ENCODE measurements at places on chromosomes 5 and 9.

GRCh38 chr5:7897014-7897600 lies 28.2 kb downstream of the MTRR start:
- DNase-seq: peak; percentile 51

GRCh38 chr5:89268460-89268859 lies 385.5 kb upstream of the MEF2C start:
- DNase-seq: no peak

GRCh38 chr5:161700065-161700464 lies 14.5 kb downstream of the GABRA6 start:
- no peak for DNase-seq

GRCh38 chr5:83102364-83102980 lies 25.1 kb downstream of the XRCC4 start:
- no peak for DNase-seq

DNA sequence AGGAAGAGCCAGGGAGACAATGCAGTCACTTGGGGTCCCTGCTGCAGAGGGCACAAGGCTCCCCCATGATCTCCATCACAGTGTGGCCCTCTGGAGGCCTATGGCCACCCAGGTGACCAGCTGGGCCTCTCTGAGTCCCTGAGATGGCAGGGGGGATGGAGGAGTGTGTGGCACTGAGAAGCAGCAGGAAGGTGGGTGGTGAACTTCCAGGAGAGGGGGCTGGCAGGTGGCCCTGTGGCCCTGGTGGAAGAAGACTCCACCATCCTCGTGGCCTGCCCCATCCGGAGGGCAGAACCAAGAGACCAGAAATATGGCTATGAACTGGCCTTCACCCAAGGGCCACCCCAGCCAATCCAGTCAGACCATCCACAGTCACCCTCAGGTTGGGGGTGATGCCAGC lies 31.7 kb upstream of the AFAP1L1 start:
- no peak for DNase-seq

GRCh38 chr5:151685749-151686673 lies 704 bp downstream of the SPARC start:
- DNase-seq: peak; percentile 60

DNA sequence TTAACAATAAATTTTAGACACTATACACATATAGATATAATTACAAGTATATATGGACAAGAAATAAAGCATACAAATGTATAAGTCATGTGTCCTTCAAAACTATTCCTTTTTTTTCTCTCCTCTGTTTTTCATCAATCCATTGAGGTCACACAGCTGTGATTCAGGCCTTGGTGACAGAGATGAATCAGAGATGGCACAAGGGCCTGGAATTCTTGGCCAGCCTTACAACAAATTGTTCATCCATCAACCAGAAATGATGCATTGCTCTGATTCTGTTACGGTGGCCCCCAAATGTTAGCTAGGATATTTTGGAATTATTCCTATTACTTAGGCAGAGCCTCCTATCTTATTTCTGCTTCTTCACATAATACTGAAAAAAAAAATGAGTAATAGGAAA lies 108.7 kb upstream of the MPDZ start:
- DNase-seq: no peak

- no peak for DNase-seq
Measured at GRCh38 chr5:82466986-82467561, 188.9 kb upstream of the RPS23 start.

- peak; percentile 27 for DNase-seq
Measured at GRCh38 chr5:112338681-112339337, 80.3 kb downstream of the EPB41L4A start.

GRCh38 chr9:19785230-19785629 lies 3.6 kb downstream of the SLC24A2 start:
- no peak for DNase-seq

DNA sequence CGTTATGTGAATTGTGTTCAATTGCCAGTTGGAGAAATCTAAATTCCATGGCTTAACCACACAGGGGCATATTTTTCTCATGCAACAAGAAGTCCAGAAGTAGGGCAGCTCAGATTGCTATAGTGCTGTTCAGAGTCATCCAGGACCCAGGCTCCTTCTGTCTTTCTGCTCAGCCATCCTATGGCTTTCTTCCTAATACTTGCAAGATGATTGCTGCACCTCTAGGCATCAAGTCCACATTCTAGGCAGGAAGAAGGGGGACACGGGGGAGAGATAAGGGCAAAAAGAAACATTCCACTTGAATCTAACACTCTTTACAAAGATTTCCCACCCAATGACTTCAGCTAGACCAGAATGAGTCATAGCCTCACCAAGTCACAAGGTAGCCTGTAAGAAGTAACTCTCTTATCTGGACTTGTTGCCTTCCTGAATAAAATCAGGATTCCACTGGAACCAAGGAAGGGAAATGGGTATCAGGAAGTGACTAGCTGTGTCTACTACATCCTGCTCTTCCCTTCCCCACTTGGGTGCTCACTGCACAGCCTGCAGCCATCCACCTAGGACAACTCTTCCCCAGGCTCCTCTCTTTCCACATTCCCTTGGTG lies 5.3 kb downstream of the ERAP2 start:
- peak; percentile 10 for DNase-seq

DNA sequence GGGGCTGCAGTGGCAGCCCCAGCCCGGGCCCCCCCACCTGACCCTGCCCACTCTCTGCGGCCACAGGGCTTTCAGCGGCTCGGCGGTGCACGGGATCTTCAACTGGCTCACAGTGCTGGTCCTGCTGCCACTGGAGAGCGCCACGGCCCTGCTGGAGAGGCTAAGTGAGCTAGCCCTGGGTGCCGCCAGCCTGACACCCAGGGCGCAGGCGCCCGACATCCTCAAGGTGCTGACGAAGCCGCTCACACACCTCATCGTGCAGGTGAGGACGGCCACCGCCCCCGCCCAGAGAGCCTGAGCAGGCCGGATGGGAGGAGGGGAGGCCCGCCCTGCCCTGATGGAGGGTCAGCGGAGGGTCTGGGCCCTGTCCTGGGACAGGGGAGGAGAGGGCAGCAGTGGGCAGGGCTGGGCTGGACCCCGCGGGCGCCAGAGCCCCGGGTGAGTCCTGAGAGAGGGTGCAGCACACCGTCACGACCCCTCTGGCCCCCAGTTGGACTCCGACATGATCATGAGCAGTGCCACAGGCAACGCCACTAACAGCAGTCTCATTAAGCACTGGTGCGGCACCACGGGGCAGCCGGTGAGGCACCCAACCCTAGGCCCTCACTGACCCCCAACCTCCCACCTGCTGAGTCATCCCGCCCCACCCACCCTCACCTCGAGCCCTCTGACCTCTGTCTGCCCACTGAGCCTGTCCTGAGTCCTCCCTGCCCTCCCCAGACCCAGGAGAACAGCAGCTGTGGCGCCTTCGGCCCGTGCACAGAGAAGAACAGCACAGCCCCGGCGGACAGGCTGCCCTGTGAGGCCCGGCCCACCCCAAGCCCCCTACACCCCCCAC lies 2.7 kb downstream of the SLC34A3 start:
- DNase-seq: no peak

- no peak for DNase-seq
Measured at GRCh38 chr5:58025809-58026208, 434.1 kb downstream of the PLK2 start.

DNA sequence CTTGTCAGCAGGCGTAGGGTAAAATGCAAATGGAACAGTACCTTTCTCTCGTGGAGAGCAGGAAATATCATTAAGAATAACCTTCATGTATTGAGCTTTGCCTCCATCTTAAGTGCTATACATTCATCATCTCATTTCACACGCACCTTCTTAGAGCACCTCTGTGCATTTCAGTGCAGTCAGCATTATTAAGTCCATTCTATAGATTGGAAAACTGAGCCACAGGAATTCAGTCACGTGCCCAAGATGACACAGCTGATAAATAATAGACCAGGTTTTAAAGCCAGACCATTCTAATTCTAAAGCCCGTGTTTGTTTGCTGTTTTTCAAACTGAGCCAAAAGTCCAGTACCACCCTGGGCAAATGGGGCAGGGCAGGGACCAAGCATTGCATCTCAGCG lies 109.2 kb upstream of the WWC1 start:
- no peak for DNase-seq

DNA sequence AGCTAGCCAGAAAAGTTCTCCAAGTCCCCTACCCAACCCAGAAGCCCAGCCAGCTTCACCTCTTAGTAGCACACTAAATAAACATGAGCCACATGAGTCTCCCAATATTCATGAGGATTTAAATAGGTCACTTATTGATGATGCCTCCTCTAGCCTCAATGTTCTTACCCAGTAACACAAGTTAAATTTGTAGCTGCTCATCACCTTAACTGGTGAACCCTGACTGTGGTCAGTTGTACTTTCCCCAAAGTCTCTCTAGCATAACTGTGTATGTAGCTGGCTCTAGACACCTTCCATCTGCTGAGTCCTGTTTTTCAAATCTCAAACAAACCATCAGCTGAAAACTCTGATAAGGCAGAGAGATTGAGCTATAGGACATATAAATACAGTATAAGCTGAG lies 100.3 kb upstream of the ELAVL2 start:
- no peak for DNase-seq

- DNase-seq: no peak
Measured at GRCh38 chr9:135888766-135889394, 18.5 kb downstream of the CAMSAP1 start.

- DNase-seq: no peak
Measured at GRCh38 chr9:104313396-104314110, 190.5 kb upstream of the OR13F1 start.

GRCh38 chr5:161420521-161420920 lies 126.0 kb downstream of the GABRB2 start:
- DNase-seq: no peak

DNA sequence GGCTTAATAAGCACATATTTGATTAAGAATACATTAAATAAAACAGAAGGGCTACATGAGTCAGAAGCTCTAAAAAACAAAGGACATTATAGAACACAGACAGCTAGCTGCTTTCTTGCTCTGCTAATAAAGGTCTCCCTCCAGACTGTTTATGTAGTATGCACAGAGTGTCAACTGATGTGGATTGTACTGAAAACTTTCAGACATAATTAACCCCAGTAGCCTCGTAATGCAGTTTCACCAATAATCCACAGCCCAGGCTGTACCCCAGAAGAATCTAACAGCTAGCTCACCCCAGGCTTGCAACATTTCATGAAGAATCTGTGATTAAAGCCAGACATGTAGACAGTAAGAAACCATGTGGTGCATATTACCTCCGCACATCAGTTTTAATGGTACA lies 30.8 kb downstream of the FGF10 start:
- no peak for DNase-seq

DNA sequence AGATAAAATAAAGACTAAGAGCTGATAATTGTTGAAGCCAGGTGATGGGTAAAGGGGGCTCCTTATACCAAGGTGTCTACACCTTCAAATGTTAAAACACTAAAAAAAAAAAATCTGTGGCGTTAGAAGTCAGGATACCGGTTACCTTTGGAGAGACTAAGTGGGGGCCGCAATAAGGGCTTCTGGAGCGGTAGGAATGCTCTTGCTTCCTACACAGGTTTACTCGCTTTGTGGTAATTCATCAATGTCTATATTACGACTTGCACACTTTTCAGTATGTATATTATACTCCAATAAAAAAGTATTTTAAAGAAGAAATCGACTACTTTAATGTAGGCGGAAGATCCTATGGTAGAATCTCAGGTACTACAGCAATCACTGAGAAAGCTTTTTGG lies 12.5 kb downstream of the MRPS27 start:
- no peak for DNase-seq

DNA sequence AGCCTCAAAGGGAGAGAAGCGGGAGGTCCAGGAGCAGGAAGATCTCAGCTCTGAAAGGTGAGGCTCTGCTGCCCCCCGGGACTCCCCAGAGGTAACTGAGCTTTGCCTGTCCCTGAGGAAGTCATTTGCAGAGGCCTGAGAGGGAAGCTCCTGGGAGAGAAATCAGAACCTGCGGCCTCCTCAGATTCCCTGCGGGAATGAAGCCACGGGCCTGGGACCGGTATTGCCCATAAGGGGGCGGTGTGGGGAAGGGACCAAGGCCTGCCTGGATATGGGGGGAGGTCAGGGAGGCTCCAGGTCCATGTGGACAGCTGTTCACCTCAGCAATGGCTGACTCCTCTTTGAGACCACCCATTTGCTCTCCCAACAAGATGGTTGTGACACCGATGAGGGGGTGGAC lies 1.3 kb downstream of the SPATA31E1 start:
- no peak for DNase-seq

GRCh38 chr9:21576331-21577189 lies 94.4 kb upstream of the IFNE start:
- peak; percentile 31 for DNase-seq

GRCh38 chr5:150067405-150067960 lies 18.9 kb downstream of the CSF1R start:
- no peak for DNase-seq

DNA sequence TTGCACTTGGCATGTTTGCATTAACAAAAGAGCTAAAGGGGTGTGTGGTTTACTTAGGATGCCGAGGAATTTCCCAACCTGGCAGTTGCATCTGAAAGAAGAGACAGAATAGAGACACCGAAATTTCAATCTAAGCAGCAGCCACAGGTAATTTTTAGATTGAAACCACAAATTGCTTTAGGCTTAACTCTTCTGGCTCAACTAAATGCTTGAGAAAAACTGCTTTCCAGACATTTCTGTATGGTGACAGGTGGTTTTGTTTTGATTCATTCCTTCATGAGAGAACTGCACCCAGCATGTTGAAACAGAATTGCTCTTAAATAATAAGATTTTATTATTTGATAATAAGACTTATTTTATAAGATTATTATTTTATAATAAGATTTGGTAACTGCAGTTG lies 21.5 kb downstream of the SECISBP2 start:
- DNase-seq: no peak

GRCh38 chr5:158384535-158385481 lies 525.9 kb upstream of the CLINT1 start:
- DNase-seq: no peak

- no peak for DNase-seq
Measured at GRCh38 chr5:149277801-149278200, 6.1 kb downstream of the AFAP1L1 start.

GRCh38 chr9:132238992-132239391 lies 77.1 kb downstream of the NTNG2 start:
- no peak for DNase-seq

- no peak for DNase-seq
Measured at GRCh38 chr5:96835791-96836191, 28.0 kb upstream of the ERAP1 start.

DNA sequence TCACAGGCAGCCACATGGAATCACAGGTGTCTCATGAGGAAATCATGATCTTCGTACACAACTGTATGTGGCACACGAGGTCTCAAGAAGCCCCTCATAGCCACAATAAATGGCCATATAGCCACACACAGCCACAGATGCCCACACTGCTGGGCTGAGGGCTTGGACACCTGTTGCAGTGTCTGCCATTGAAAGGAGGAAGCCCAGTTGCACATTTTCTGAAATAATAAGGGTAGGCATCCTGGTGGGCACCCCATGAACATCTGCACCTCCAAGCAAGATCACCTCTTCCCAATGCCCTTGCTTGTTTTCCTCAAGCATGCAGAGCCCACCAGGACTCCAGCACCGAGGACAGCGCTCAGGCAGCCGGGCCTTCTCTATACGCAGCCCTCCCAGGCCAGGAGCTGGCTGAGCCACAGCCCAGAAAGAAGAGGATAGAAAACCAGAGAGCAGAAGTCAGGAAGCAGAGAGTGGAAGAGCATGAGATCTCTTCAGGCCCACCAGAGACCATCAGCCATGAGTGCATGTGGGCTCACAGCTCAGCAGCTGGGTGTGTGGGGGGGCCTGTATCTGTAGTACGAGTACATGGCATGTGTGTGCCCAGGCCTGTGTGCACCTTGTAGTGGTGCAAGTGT lies 1.0 kb upstream of the ACSL6 start:
- peak; percentile 84 for DNase-seq

GRCh38 chr5:94832685-94833084 lies 214.2 kb downstream of the SLF1 start:
- peak; percentile 12 for DNase-seq

- DNase-seq: peak; percentile 93
Measured at GRCh38 chr9:19201899-19202891, 28.3 kb upstream of the DENND4C start.

Data from ELF-1 (cell line).